ENCODE measurements at places on chromosomes 2 and 18.

DNA sequence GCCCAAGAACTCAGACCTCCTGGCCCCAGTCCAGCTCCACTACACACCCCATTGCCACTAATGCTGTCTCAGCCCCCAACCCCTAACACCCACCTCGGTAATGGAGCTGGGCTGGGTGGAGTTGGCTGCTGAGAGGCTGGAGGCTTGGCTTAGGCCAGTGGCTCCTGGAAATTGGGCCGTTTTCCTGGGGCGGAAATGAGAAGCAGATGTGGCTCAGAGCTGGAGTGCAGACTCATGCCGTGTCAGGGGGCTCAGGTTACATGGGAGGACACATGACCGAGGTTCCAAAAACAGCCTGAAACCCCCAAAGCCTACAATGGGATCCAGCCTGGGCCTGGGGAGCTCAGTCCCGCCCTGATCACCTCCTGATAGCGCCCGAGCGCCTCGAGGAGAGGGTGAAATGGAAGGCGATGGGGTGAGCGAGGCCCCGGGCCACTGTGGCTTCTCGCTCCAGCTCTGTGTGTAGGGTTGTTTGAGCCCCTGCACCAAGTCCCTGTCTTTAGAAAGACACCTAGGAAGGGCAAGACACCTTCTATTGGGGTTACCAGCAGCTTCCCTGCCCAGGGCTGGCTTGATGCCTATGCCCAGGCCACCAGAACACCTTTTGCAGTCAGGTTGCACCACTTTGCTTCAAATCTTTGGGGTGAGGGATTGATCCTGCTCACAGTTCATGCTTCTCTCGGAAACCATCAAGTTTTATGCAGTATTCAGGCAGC is 175.7 kb upstream of the HAAO start:
- DNase-seq: no peak

DNA sequence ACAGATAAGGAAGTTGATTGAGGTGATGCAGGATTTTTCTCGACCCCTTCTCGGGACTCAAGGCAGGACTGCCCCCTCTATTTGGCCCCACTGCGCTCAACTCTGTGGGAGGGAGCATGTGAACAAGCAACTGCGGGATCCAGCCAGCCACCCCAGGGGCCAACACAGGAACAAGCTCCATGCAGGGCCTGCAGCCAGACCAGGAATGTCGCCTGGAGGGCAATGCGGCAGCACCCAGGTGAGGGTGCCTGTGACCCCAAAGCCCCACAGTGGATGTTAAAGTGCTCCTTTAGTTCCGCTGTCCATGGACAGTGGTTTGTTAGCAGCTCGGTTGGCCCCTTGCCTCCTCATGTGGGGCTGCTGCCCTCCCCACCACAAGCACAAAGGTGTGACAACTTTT is 57.1 kb downstream of the HRH4 start:
- DNase-seq: no peak

DNA sequence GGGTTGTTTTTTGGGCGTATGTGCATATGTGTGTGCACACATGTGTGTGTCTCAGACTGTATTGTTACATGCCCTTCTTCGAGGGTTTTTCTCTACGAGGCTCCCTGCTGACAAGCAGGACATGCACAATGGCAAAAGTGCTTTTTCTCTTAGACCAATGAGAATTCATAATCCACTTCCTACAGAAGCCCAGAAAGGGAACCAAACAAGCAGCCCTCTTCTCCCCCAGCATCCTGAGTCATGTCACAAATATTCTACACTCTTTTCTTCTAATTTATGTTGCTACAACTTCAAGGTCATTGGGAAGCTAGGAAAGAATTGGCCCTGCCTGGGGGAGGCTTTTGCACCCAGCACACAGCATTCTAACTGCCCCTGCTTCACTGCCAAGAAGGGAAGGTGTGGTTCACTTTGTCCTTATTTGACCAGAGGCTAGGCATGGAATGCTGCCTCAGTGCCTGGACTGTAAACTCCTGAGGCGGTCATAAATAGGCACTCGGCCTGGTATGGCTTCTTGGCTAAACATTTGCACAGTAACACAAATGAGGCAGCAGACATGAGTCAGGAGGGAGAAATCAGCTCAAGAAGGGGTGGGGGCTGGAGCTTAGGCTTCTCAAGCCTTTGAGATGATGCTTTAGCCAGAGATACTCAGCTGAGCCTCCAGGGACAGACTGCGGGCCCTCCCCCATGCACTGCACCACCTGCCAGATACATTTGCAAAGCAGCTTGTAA is 92.7 kb upstream of the KLF7 start:
- no peak for DNase-seq

DNA sequence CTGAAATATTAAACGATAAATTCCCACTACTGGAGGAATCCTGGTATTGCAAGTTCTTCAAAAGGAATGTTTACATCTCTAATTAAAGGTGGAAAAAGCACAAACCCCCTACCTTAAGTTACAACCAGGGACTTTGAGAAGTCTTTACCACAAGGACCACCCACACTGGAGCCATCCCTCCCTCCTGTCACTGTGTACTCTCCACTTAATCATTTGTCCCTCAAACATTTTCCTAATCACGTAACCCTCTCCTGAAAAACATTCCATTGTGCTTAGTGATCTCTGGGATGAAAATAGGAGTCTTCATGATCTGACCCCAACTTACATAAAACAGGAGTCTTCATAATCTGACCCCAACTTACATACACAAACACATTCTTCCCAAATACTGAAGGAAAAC is 85.7 kb downstream of the SUCLG1 start:
- no peak for DNase-seq

DNA sequence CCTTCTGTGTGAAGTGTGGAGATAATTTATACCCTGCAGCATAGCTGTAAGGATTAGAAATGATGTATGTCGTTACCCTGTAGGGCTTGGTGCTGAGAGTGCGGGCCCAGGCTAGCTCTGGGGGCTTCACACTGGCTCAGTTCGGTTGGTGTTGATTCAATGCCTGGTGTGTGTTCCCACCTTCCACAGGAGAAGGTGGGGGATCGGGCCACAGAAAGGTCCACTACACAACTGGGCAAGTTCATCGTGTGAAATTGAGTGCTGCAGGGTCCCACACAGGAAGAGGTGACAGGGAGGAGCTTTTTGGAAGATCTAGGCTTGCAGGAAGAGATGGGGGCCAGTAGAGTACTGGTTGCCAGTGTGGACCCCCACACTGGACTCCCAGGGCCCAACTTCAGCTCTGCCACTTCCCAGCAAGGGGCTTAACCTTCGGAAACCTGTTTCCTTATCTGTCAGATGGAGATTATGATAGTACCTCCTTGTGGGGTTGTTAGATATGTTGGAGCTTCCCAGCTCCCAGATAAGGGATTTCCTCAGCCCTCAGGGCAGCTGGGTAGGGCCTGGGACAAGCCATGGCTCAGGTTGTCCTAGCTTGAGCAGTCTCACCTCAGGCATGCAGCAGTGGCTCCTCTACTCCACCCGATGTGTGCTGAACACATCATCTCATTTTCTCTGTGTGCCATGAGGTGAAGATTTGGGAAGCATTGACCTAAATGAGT is 71.5 kb downstream of the TMEM247 start:
- DNase-seq: no peak

GRCh38 chr18:51028201-51028805 is 1.7 kb upstream of the SMAD4 start:
- no peak for DNase-seq

- no peak for DNase-seq
Measured at GRCh38 chr2:71617266-71617665, 163.9 kb downstream of the DYSF start.

DNA sequence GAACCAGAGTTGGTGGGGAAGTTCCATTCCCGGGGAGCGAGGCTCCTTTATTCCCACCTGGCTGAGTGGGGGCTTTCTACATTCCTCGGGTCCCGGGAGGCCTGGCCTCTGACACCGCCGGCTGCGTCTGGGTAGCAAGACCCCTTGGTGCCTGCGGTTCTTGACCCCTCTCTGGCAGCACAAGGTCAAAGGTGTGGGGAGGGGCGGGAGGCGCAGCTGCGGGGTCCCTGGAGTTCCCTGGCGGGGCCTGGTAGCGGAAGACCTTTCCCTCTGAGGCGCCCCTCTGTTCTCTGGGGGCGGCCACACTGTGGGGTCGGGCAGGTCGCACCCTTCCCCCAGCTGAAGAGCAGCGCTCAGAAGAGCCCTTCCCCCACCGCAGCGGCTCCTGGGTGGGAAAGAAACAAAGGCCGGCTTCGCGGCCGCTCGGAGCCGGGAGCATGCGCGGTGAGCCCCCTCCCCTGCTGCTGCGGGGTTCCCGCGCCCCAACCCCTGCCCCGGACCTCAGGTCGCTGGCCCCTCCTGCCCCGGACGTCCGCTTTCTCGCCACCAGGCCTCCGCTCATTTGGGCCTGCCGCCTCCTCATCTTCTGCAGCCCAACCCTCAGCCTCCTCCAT is 146.3 kb downstream of the ANKRD44 start:
- no peak for DNase-seq

- no peak for DNase-seq
Measured at GRCh38 chr2:110854355-110855081, 122.1 kb downstream of the ACOXL start.

- DNase-seq: no peak
Measured at GRCh38 chr2:228917220-228917619, 353.9 kb downstream of the PID1 start.

GRCh38 chr2:54259413-54260240 is 3.6 kb upstream of the TSPYL6 start:
- DNase-seq: no peak

DNA sequence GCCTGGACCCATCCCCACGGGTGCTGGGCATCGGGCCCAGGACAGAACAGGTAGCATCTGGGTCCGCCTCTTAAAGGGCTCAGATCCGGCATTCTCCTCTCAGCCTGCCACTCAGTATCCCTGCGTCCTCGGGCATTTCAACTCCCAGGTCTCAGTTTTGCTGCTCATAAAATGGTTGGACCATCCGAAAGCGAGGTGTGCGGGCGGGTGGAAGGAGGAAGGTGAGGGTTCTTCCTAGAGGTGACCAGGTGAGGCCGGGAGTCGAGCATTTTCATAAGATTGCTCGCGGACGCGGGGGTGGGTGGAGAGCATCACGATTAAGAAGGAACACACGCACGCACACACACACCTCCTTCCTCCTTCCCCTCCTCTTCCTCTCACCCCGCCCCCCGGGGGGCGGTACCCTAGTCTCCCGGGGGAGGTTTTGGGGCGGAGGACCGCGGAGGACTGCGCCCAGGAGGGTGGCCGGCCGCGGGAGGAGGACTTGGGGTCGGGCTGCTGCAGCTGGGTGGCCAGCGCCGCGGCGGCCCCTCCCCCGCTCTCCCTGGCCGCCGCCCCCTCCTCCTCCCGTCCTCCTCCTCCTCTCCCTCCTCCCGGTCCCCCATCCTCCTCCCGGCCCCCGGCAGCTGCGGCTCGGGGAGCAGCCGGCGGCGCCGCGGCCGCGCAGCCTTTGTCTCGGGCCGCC is 97.9 kb upstream of the GPR45 start:
- peak; percentile 49 for DNase-seq

GRCh38 chr2:27378809-27379290 is 1.7 kb downstream of the ZNF513 start:
- no peak for DNase-seq

DNA sequence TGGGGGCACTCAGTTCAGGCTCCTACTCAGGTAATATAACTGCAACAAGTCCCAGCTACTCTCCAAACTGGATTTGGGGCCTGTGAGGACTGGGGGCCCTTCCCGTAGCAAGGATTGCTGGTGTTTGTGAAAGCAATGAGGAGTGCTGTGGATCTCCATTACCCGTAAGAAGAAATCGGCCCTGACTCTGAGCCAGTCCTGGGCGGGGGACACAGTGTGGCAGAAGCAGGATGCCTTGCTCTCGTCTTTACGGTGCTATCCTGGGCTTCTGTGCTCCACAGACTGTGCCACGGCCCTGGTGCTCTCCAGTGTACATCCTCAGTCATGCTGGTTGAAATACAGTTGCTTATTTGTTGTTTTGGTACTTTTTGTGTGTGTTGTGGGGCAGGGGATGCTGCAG is 172.9 kb downstream of the NDUFA10 start:
- DNase-seq: no peak

GRCh38 chr2:182581196-182581935 is 134.7 kb upstream of the DNAJC10 start:
- DNase-seq: no peak

DNA sequence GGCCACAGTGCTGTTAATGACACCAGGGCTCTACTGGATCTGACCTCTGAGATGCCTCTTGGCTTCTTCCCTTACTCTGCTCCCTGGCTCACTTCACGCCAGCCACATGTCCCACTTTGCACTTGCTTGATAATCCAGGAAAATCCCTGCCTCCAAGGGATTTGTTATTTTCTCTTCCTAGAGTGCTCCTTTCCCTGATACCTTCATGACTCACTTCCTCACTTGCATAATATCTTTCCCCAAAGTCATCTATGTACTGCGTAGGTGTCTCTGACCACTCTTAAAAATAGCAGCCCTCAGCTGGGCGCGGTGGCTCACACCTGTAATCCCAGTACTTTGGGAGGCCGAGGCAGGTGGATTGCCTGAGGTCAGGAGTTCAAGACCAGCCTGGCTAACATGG is 572.3 kb downstream of the PLCL1 start:
- DNase-seq: no peak

DNA sequence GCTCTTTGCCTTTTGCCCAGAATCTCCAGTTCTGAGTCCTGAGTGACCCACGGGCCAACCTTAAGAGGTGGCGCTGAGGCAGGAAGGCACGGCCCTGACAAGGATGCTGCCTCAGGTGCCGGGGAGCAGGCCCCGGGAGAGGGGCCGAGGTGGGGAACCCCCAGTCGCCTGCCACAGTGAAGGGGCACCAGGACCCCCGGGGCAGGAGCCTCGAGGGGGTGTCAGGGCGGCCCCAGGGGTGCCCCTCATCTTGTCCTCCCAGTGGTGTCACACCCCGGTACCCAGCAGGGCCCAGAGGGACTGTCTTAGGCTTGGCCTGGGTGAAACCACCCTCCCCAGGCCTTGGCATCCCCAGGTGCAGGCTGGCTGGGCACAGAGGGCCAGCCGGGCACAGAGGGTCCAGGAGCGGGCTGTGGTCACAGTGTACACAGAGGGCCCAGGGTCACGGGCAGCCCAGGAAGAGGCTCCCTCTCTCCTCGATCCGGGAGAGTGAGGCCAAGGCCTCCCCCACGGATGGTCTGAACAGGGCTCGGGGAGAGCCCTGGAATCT is 1.0 kb downstream of the PDCD1 start:
- no peak for DNase-seq

GRCh38 chr18:56270671-56271250 is 367.6 kb downstream of the TXNL1 start:
- no peak for DNase-seq

DNA sequence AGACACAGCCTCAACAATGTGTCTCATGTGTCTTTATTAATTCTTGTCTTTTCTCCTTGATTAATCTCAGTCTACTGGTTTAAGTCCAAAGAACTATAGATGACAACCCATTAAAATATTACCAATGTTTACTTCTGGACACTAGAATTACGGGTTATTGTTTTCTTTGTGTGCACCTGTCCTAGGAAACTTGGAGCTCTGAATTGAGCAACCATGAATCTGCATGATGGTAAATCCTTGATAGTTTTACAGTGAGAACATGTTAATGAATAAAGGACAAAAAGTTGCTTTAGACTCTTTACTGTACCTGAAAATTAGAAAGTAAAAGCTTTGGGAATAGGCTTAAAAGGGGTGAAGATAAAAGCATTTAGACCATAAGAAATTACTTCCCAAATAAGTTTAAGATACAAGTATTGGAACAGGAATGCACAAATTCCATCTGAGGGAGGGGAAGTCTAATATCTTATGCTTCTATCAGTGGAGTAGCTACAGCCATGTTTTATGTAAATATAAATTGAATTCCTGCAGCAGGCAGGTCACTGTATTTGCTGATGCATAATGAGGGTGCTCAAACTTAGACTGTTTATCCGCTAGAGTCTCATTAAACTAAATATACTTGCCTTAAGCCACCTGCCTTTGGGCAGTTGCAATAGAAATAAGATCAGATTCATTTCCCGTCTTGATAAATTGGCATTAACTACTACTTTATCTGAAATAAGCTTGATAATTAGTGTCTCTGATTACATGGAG is 603.7 kb upstream of the GCFC2 start:
- DNase-seq: no peak
